Activated CD4-positive, alpha-beta T cell treated with anti-CD3 and anti-CD28 coated beads for 24 hours (primary cell): ENCODE measurements at places on chromosomes 12 and 14.

- DNase-seq: no peak
Observed at GRCh38 chr12:96034621-96035282, 635 bp downstream of the LTA4H start.

- DNase-seq: no peak
Observed at GRCh38 chr14:65550779-65551643, 138.5 kb downstream of the FUT8 start.

GRCh38 chr12:108507971-108508642, 7.0 kb upstream of the FICD start:
- no peak for DNase-seq

DNA sequence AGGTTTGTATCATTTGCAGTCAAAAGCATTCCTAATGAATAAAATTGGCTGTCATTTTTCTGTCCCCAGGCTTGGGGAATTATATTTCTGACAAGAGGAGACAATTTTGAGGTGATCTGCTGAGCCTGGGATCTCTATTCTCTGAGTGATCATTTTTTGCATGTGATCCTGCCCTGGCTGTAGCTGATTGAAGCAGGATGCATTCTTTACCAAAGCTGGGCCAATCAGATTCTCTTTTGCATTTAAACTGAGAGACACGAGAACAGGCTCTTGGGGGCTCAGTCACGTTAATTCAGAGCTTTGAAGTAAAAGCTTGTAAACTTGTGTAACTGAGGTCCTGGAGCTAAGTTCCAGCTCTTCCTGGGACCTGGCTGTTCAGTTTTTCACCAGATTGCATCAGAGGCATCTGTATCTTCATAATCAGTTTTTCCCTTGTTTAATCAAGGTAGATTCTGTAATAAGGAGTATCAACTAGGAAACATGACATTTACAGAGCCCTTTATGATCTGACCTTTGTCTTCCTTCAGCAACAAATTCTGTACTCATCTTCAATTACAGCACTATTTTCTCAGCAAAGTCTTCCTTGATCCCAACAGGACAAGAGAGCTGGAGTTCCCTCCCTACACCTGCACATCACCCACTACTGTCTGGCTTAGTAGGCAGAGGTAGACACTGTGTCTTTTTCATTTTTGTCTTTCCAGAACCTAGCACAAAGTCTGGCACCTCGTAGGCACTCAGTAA, 35.0 kb upstream of the MANSC4 start:
- DNase-seq: no peak

- no peak for DNase-seq
Observed at GRCh38 chr12:118299791-118300460, 72.8 kb downstream of the TAOK3 start.

DNA sequence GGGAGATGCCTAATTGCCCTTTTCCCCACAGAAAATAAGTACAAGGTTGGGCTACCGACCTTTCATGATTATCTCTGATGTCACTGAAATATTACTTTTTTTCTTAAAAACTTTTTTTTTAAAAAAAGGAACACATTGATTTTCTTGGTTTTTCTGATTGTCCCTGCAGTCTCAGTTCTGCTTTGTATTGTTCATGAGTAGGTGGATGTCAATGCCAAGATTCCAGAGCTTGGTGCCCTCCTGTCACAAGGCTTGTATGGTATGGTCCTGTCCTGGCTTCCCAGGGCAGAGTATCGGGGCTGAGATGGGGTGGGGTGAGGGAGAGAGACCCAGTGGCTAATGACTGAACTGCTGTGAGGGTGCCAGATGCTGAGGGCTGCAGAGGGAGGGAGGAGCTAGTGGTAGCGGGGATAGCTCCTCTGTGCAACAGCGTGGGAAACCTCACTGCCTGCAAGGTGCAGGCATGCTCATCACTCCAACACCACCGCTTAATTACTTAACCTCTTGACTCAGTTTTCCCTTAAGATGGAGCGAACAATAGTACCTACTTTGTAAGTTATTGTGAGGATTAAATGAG, 4.4 kb upstream of the CTDSP2 start:
- no peak for DNase-seq

DNA sequence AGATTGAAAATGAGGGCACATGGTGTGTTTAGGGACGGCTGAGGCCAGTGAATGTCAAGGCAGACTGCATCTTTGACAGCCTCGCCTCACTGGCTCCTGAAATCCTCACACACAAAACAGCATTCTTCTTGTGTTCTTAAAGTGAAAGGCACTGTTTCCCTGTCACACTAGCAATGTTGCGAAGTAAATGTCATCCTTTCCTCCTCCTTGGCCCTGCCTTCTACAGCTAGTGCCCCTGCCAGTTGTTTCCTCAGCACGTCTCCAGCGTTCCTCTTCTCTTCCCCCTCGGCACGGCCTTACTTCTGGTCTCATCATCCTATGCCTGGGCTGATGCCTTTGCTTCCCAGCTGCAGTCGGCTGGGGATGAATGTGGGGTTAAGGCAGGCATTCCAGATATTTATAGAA, 129.4 kb upstream of the DNM1L start:
- no peak for DNase-seq

- no peak for DNase-seq
Observed at GRCh38 chr14:51261151-51261550, 21.1 kb downstream of the TMX1 start.

- DNase-seq: no peak
Observed at GRCh38 chr14:78446807-78447206, 276.6 kb downstream of the NRXN3 start.

- DNase-seq: no peak
Observed at GRCh38 chr12:31492599-31493196, 98.2 kb downstream of the DENND5B start.

- DNase-seq: no peak
Observed at GRCh38 chr14:99937475-99938244, 127.6 kb upstream of the EVL start.

GRCh38 chr12:68878846-68879245, 54.1 kb downstream of the CPM start:
- no peak for DNase-seq

DNA sequence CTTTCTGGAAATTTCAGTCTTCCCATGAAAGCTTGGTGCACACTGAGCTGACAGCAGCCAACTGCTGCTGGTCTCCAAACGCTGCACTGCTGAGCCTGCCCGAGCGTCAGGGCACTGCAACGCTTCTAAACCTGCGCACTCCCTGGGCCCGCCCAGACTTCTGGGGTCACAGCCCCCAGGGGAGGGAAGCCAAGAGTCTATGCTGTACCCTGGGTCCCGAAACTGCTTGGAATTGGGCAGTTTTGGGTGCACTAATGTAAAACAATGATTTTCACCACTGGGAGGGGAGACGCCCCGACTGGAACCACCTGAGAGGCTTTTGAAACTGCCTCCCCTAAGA, 32.0 kb downstream of the CCDC92 start:
- DNase-seq: no peak

DNA sequence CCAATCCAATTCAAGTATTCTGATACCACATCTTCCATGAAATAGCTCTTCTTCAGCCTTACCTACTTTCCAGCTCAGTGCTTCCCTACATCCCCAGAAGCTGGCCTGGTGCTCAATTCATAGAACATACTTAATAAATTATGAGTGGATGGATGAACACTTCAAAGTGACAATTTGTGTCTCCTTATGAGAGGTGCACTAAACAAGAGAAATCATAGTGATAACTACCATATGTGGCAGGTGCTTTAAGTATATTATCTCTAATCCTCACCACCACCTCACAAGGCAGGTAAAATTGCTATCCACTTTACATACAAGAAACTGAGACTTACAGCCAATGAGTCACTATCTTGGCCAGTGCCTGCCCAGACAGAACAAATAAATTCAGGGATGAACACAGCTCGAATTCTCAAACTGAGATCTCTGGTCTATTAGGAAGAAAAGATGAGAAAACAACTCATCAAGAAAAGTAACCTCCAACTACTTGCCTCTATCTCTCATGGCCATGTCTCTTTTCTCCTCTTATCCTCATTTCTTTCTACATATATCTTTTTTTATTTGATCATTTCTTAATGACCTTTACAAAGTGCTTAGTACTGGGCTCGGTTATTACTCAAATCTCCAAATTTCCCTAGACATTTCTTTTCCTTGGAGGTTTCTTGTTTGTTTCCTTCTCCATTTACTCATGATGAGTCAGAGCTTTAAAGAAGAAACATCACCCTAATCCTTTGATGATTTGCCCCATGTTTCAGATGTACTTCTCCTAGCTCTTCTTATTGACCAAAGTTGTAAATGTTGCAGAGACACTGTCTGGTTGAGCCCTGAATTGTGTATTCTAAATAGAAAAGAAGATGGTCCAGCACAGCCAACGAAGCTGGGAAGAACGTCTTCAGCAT, 161.5 kb downstream of the RPS29 start:
- DNase-seq: no peak

DNA sequence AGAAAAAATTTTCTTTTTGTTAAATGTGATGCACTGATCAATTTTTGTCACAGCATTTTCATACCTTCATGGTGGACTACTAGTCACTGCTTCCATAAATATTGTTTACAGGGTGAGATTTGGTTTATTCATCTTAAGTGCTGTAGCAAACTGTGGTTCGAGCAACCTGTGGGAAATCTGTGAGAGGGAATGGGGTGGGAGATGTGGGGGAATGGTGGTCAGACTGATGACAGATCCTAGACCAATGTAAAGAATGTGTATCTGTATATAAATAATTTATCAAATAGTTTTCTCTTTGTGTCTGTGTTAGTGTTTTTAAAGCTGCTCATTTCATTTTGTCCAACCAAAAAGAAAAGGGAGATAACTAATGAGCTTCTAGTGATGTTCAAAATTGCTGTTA, 26.7 kb downstream of the CSRP2 start:
- DNase-seq: no peak

- DNase-seq: no peak
Observed at GRCh38 chr14:69363055-69363454, 35.0 kb downstream of the ERH start.
